ENCODE measurements at places on chromosomes 4 and X.

- DNase-seq = peak; percentile 0
Measured at GRCh38 chr4:70269674-70270073, 27.3 kb downstream of the CSN3 start.

DNA sequence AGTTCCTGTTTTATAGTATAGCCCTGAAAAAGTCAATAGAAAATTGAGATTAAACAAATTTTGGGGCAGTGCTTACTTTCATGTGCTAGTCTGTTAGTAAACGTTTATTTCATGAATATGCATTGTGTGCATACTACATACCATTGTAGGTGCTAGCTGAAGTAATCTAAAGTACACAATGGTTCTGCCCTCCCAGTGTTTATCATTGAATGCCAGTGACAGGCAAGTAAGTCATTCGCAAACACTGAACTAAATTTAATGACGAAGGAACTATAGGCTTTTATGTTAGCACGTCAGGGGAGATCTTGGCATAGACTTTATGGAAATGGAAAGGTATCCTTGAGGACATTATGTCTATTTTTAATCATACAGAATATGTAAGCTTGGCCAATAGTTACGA is 426.9 kb upstream of the EPHA5 start:
- no peak for DNase-seq

GRCh38 chrX:37883196-37883595 is 35.8 kb upstream of the DYNLT3 start:
- DNase-seq = peak; percentile 35

DNA sequence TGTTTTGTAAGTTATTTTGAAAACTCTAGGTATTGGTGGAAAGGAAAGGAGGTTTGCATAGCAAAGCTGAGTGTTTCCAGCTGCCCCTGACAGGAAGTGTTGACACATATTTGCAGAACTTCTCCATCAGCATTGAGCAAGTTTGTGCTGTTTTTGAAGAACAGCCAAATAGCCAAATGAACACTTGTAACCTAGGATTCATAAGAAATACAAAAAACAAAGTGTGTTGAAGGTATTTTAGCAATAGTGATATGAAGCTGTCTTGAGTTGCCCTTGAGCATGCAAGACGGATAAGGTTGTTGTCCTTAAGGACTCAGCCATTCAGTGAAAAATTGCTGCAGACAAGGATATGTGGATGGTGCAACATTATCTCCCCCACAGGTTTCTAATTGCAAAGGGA is 68.3 kb upstream of the PGM2 start:
- DNase-seq = peak; percentile 76

GRCh38 chr4:101197350-101197749 is 150.0 kb downstream of the PPP3CA start:
- no peak for DNase-seq

GRCh38 chr4:76212851-76213414 is 691 bp downstream of the SCARB2 start:
- DNase-seq = peak; percentile 51

GRCh38 chrX:56978172-56978571 is 17.2 kb downstream of the SPIN3 start:
- DNase-seq = peak; percentile 63

- DNase-seq = no peak
Measured at GRCh38 chr4:56531149-56531770, 25.7 kb downstream of the ARL9 start.

GRCh38 chr4:119209077-119209476 is 3.4 kb upstream of the USP53 start:
- peak; percentile 98 for DNase-seq

DNA sequence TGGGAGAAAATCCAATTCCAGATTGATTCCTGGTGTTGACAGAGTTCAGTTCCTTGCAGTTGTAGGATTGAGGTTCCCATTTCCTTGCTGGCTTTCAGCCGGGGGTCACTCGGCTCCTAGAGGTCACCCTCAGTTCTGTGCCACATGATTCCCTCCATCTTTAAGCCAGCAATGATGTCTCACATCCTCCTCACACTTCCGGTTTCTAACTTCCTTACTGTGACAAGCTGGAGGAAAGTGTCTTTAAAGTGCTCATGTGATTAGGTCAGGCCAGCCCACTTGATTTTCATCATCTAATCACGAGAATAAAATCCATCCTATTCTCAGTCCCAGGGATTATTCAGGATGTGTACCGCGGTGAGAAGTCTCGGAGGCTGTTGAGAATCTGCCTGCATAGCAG is 19.4 kb upstream of the SMIM31 start:
- DNase-seq = no peak

GRCh38 chrX:39487166-39487968 is 610.4 kb downstream of the BCOR start:
- no peak for DNase-seq

GRCh38 chrX:70336767-70337166 is 46.9 kb downstream of the KIF4A start:
- DNase-seq = no peak

GRCh38 chrX:2320580-2321327 is 180.0 kb downstream of the DHRSX start:
- DNase-seq = no peak
